CD4-positive, alpha-beta T cell (primary cell): ENCODE measurements at places on chromosomes 3 and 15. TPM values are rescaled to one million over a fixed set of nuclear protein-coding genes. Genes with fewer than 3 reads are reported as not detected.

Gene PCNP
- 181 TPM for total RNA-seq

Gene CLRN1
- not detected for total RNA-seq

GRCh38 chr3:25448750-25449692, 21.0 kb downstream of the RARB start:
- no peak for DNase-seq

GRCh38 chr3:89067736-89068135, 39.7 kb upstream of the EPHA3 start:
- no peak for DNase-seq

DNA sequence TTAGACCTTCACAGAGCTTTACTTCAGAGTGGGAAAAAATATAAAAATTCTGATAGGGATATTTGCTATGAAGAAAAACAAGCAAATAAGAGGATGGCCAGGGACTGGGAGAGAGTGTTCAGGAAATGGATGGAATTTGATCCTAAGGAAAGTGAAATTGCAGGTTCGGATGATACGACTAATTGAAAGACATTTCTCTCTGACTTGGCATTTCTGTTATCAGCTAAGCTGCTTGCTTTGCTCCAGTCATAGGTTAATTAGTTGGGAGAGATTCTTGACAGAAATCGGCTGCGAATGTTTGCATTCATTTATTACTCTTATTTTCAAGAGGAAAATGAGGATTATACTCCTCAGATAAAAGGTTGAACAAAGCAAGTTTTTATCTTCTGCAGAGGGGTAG, 808.7 kb upstream of the NECTIN3 start:
- DNase-seq: no peak

DNA sequence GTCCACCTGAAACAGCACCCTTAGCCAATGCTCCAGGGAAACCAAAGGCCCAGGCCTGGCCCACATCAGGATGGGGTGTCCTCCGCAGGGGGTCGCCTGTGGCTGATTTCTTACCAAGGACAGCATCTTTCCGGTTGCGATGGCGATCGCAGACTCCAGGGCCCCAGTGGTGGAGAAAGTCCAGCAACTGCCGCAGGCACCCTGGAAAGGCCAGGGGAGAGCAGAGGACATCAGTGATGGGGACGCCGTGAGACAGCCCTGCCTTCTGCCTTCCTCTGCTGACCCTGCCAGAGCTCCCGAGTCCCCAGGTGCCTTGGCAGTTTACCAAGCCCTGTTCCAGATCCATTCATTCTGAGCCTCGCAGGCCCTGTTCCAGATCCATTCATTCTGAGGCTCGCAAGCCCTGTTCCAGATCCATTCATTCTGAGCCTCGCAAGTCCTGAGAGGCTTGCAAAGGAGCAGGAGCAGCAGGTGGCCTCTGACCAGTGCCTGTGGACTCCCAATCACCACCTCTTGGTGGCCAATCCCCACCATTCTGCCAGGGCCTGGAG, 12.5 kb downstream of the CTSH start:
- DNase-seq: no peak

DNA sequence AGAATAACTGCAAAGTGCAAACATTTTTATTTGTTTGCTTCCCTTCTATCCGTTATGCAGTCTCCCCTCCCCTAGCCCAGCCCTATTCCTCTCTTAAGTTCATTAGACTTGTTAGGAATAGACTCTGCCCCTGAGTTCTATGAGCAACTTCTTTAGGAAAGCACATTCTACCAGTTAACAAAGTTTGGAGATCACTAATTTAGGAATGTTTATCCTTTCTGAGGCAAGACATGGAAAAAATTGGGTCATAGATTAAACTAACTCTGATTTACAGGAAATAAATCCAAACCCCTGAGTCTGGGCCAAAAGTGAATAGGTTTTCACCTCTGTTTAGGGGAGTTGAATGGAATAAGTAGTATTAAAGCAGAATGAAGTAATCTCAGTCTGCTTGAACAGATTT, 34.4 kb downstream of the C3orf80 start:
- DNase-seq: no peak

Gene ERICH6
- total RNA-seq: not detected

Gene OIP5
- 0.20 TPM for total RNA-seq

DNA sequence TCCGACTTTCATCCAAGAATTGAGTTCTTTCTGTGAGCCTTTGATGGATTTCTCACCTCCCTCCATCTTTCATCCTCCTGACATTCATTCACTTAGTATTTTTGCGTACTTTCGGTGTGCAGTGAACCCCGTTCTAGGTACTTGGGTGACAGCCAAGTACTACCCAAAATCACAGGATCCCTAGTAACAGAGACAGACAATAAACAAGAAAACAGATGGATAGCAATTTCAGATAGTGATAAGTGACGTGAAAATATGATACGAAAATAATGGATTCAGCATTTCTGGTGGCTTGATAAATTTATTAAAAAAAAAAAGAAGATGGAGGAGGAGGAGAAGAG, 264 bp upstream of the CMTM6 start:
- no peak for DNase-seq

Gene ZCWPW2
- 0.27 TPM for total RNA-seq

GRCh38 chr15:81023483-81024264, 23.0 kb downstream of the TLNRD1 start:
- peak; percentile 24 for DNase-seq

GRCh38 chr15:68367992-68368391, 64.0 kb downstream of the ITGA11 start:
- no peak for DNase-seq

DNA sequence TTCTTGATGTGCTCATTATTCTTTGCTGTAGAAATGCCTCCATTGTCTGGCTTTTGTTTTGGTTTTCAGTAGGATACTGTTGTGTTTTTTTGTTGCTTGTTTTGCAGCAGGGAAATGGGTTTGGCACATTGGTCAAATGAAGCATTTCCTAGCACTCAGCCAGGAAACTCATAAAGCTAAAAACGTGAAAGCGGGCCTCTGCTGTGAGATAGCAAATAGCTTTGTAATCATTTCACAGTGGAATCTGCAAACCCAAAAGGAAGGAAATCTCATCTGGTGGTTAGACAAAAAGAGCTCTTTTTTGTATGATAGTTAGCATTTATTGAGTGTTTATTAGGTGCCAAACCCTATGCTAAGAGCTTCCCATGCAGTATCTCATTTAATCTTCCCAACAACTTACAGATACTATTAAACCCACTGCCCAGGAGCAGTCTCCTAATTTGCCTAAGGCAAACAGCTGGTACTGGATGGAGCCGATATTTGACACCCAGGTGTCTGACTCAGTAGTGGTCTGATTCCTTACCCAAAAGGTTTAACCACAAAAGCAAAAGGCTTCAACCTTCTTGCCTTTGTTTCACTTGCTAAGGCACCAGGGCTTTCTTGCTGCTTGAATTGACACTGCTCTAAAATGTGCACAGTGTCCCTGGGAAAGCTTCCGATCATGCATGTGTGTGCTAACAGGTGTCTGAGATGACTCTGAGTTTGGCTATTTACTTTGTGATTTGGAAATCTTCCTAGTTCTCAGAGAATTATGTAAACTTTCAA, 527.9 kb upstream of the MDFIC2 start:
- DNase-seq: no peak

Gene TMCO5A
- not detected for total RNA-seq

Gene ZFYVE19
- 12.0 TPM for total RNA-seq

- DNase-seq: no peak
Observed at GRCh38 chr3:174169736-174170135, 689.4 kb upstream of the NAALADL2 start.

DNA sequence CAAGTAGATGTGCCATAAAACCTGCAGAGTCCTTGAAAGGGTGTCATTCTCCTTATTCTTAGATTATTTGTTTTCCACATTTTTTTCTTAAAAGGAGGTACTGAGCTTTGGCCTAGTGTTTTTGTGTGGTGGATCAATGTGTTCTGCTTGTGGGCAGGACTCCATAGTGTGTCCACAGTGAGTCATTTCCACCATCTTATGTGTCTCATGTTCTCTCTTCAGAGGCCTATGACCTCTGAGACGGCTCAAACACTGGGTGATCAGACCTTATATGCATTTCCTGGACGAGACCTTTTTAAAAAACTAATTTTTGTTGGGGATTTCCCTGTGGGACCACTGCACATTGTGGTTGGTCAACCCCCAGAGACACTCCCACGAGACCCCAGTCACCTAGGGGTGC, 93.4 kb downstream of the CHCHD4 start:
- DNase-seq: no peak

DNA sequence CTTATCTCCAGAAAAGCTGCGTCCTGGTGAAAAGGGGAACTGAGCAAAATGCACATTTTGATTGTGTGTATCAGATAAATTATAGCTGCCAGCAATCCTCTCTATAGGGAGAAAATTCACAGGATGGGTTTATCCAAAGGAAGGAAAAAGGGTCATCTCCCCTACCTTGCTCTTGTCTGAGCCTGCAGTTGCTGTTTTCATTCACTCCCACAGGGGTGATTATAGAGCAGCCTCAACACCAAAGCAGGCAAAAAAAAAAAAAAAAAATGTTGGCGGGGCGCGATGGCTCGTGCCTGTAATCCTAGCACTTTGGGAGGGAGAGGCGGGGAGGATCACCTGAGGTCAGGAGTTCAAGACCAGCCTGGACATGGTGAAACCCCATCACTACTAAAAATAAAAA, 333.7 kb downstream of the ROBO2 start:
- DNase-seq: no peak

Gene NGRN
- total RNA-seq: 55.7 TPM

GRCh38 chr3:10945683-10946287, 46.8 kb upstream of the SLC6A1 start:
- peak; percentile 59 for DNase-seq

GRCh38 chr15:48798319-48798718, 12.6 kb downstream of the CEP152 start:
- DNase-seq: no peak

GRCh38 chr3:51173518-51174271, 211.4 kb upstream of the MANF start:
- no peak for DNase-seq

GRCh38 chr3:179174898-179175297, 26.7 kb downstream of the PIK3CA start:
- no peak for DNase-seq

Gene GOLGA6B
- not detected for total RNA-seq

DNA sequence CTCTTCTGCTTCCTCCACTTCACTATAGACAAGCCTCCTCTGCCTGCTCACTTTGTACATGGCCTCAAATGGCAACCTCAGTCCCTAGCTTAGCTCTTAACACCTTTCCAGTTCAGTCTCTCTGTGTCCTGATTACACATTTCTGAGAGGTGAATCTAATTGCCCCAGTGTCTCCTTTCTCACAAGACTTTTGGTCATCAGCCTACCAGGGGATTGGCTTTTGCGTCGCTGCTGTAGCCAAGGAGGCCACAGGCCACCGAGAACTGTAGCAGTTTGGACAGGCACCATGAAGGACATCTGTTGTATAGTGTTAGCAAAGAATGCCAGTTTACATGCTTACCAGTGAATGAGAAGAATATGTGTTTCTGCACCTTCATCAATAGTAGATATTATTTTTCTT, 8.5 kb downstream of the IREB2 start:
- DNase-seq: no peak

- DNase-seq: no peak
Observed at GRCh38 chr15:66408675-66409282, 22.1 kb downstream of the MAP2K1 start.

DNA sequence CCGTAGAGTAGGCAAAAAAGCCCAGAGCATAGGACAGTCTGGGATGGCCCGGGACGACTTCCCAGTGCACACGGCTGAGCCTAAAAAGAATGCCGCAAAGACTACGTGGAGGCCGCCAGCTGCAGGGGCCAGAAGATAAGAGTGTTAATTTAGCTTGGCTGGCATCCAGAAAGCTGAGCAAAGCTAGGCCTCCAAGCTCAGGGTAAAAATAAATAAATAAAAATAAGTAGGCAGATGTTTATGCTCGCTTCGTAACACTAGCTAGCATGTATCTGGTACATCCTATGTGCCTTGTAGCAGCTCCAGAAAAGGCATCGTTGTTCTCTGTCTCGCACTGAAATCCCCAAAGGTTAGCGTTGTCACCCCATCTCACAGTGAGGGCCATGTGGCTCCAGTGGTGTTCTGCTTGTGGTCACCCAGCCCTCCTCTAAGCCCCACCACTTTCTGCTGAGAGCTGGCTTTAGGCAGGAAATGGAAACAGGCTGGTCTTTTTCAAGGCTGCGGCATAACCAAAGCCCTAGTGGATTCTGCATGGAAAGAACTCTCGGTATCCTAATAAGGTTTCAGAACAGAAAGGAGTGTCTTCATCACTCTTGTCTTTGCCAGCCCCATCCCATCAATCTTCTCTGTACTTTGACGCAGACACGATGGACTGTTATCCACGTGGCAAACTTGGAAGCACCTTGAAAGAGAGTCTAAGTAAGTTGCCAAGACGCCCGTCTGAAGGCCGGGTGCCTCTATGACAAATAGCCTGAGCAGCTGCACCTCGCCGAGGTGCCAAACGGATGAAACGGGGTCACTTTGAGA, 58.1 kb upstream of the MEF2A start:
- DNase-seq: no peak

DNA sequence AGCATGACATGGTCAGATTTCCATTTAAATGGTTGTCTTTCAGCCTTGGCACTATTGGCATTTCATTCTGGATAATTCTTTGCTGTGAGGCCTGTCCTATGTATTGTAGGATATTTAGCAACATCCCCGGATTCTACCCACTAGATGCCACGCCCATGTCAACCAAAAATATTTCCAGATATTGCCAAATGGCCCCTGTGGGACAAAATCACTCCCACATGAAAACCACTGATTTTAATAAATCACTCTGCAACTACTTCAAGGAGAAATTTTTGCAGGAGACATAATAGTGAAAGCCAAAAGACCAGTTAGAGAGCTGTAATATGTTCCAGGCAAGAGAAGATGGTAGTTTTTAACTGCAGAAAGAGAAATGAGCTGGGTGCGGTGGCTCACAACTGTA, 55.9 kb upstream of the RARB start:
- DNase-seq: no peak

DNA sequence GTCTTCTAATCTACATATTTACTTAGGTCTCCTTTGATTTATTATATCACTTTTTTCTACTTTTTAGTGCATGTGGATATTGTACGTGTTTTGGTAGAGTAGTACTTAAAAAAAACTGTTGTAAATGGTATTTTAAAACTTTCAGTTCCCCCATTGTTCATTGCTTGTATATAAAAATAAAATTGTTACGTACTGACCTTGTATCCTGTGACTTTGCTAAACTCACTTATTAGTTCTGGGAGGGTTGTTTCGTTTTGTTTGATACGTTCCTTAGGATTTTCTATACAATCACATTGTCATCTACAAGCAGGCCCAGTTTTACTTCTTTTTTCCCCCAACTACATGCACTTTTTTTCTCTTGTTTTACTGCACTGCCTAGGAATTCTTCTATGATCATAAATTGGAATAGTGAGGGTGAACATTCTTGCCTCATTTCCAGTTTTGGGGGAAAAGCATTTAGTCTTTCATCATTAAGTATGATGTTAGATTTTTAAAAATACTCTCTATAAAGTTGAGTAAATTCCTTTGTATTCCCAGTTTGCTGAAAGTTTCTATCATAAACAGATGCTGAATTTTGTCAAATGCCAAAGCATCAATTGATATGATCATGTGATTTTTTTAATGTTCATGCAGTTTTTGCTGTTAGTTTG, 33.5 kb upstream of the ACKR4 start:
- no peak for DNase-seq

GRCh38 chr3:105387122-105387751, 20.5 kb downstream of the ALCAM start:
- no peak for DNase-seq

Gene CSTA
- 1.2 TPM for total RNA-seq
